ENCODE measurements at places on chromosomes 6 and 20.

DNA sequence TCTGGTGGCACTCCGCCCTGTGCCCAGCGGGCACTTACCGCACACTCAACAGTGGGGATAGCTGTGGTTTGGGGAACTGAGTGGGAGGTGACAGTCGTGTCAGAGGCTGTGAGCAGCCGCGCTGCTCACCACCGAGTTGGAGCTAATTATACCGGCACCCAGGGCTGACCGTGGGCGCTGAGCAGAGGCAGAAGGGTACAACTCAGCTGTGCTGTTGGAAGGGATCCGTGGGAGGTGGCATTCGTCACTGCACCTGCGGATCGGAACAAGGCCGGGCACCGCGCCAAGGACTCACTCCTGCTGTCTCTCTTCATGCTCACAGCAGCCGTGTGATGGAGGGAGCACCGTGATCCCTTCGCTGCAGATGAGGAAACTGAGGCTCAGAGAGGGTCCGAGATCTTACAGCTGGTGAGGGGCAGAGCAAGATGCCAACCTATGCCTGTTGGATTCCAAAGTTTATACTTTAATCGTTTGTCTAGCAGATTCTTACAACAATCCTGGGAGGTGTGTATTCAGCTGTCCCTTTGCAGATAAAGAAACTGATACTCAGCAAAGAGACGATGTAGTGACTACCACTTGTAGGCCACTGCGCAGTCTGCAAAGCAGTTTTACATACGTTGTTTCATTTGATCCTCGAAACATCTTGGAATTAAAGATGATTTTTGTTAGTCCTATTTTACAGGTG lies 713 bp upstream of the ELMO2 start:
- DNase-seq, result peak; percentile 36

DNA sequence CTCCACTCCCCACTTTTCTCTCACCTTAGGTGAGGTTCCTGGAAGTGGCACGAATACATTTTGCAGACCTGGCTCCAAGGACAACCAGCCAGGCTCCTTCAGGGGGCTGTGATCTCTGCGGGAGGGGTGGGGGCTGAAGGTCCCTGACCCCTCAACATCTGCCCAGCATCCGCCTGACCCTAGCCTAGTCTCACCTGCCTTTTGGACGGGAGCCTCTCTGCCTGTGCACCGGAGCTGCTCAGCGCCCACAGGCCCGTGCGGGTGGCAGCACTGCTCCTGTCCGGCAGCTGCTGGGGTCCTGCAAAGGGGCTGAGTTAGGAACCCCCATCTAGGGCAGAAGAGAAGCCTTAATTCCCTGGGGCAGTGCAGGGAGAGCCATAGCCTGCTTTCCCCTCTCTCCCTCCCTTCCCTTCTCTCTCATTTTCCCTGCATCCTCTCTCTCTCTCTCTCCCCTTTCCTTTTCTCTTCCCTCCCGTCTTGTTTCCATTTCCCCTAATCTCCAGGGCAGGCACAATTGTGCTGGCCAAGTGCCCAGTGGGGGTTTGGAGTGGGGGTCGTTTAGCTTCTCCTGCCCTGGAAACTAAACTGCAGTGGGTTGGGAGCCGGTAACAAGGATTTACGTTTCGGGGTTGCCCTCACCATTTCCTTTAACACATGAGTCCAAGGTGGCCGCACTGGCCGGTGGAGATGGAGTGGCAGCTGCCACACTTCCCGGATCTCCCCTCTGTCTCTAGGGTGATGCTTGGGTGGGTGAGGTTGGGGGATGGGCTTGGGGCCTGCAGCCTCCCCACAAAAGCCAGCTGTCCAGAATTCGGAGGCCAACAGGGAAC lies 54.1 kb downstream of the CTCFL start:
- DNase-seq, result no peak

GRCh38 chr20:22686097-22686496 lies 101.7 kb upstream of the FOXA2 start:
- DNase-seq, result no peak

DNA sequence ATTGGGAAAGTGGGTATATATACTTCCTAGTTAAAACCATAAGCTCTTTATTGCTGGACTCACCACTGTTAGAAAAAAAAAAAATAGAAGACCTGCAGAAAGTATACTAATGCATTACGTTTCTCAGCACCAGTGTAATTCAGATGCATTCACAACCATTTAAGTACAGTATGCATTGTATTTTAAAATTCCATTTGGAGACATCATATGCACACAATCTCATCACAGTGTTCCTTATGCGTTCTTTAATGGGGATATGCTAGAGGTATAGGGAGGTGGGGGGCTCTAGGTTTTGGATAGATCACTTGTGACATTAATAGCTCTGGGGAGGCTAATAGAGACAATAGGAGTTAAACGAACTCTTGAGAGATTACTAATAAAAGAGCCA lies 9.4 kb downstream of the TFAP2A start:
- no peak for DNase-seq

DNA sequence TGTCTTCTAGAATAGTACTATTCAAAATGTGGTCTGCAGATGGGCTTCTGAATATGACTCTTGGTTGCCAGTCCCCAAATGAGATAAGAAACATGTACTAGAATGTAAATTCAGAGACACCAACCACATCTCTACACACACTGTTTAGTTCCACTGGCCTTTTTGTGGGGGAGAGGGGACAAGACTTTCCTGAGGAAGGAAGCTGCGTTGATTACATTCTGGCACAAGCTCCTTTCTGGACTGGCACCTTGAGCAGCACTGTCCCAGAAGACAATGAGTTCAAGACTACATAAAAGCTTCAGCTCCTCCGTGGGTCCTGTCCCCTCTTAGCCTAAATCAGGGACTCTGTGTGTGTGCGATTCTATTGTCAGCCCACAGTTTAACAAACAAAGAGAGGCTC lies 6.9 kb upstream of the IYD start:
- no peak for DNase-seq

- peak; percentile 21 for DNase-seq
Measured at GRCh38 chr20:1299522-1299921, 29.4 kb downstream of the SDCBP2 start.

DNA sequence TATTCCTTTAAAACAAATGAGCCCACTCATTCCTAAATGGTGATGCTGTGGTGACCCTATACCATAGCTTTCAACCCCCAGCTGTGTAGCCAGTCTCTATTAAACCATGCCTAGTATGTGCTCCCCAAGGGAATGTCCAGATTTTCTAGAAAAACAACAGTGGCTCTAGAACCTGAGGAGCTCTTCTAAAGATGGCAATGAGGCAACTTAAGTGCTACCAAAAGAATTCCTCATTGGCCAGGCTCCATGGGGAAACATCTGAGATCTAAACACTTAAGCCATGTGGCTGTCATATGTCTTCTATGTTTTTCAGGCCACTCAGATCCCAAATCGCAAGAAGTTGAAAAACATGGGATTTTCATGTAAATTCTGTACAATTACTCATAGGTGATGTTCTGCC lies 191.0 kb downstream of the TPBG start:
- no peak for DNase-seq

DNA sequence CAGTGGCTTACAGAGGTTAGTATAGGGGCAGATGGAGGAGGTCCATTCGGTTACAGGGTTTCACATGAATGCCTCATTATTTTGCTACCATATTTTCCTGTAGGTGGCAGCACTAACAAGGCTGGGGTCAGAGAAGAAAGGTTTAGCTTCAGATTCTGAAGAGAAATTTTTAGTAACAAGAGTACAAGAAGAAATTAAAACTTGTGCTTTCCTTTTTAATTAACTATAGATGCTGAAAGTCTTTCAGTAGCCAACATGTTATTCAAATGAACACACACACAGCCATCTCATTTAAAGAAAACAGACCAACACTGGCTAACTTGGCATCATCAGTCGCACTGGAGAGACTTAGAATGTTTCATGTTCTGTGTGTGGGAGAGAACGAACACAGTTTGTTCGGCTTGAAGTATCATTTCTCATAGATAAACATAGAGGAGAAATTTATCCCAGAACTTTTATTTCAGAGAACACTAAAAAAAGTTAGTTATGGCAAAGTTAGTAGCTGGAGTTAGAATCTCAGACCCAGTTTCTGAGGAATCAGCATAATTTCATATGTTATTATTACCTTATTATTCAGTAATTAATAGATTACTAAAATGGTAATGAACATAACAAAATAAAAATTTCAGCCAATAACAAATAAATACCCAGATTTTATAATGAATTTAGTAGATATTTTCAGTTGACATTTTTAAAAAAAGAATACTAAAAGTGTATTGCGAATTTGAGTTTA lies 314.0 kb upstream of the RSPO3 start:
- peak; percentile 7 for DNase-seq

DNA sequence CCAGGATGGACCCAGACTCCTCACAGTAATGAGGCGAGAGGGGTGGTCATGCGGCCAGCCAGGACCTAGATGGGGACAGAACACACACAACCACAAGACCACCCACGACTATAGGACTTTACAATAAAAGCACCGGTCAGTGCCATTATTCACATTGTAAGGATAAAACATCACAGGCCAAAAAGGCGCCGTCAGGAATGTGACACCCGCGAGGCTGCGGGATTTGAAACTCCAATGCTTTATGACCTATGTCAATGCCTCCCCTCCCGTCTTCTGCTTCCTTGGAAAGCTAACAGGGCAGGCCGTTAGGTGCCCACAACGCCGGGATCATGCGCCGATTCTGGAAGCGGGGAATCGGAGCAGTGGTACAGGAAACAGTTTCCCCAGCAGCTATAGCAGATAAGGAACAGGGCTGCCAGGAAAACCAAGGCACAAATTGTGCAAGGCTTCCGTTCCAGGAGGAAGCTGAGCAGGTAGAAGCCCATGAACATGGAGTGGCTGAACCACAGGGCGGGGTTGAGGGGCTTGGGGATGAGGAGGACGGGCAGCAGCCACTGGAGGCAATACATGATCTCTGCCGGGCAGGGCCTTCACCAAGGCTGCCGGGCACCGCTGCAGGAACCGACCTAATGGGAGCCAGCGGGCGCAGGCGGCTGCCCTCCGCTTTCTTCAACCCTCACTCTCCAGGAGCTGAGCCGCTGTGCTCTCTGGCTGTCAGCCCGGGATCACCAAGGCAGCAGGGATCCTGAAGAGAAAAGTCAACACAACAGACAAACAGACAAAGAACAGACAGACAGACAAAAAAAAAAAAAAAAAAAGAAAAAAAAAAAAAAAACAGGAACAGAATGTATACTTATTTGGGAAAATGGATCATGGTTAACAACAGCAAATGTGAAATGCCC lies 2.2 kb upstream of the NNAT start:
- no peak for DNase-seq

DNA sequence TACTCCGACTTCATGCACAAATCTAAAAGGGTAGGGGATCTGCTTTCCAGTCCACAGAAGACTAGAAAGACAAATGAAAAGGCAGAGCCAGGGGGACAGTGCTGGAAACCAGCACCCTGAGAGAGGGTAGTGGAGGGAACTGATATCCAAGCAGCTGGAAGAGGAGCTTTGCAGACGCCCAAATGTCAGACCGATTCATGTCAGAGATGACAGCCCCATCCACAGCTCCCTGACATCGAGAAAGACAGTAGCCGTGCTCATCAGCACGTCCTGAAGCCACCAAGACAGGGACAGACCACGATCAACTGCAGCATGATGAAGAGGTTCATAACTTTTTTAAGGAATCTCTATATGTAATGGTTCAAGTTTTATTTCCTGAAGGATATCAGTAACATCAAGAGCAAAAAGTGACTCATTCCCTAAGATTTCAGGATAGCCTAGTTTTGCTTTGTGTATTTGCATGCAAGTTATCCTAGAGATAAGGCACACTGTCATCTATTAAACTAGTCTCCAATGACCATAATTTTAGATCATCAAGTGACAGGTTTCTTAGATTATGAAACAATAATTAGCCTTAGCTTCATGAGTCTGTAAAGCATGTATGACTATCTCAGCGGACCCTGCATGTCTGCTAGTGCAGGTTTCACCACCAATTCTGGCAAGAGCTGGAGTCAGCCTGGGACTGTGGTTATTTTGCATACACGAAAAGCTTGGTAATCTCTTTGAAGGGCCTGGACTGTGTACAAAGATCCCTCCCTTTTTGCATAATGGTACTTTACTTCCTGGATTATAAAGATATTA lies 43.0 kb downstream of the PRDM1 start:
- DNase-seq, result no peak

GRCh38 chr20:22723659-22724058 lies 139.3 kb upstream of the FOXA2 start:
- no peak for DNase-seq

- DNase-seq, result no peak
Measured at GRCh38 chr6:119444642-119445557, 95.3 kb upstream of the MAN1A1 start.

DNA sequence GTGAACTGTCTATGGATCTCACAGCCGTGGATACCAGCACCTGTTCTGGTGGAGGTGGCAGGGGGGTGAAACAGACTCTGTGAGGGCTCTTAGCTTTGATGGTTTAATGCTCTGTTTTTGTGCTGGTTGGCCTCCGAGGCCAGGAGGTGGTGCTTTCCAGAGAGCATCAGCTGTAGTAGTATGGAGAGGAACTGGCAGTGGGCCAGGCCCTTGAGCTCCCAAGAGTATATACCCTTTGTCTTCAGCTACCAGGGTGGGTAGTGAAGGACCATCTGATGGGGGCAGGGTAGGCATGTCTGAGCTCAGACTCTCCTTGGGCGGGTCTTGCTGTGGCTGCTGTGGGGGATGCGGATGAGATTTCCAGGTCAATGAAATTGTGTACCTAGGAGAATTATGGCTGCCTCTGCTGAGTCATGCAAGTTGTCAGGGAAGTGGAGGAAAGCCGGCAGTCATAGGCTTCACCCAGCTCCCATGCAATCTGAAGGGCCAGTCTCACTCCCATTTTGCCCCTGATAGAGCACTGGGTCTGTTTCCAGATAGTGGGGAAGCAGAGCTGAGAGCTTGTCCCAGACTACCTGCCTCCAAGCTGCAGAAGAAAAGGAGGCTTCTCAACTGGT lies 102.7 kb upstream of the AHI1 start:
- DNase-seq, result no peak

DNA sequence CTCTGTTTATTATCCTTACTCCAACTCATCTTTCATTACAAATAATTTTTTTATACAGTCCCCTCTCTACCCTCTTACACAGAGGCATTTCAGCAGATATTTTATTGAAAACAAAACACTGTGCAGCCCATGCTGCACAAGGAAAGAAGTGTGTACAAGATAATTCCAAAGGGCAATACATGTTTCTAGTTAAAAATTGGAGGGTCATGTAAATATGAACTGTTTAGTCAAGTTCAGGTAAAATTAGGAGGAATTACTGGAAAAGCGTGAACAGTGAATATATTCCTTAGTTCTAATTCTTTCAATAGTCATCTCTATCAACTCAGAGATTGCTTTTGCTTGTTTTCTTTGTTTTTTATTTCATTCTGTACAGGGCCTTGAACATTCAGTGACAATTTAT lies 27.9 kb upstream of the TSPYL1 start:
- DNase-seq, result no peak

- DNase-seq, result no peak
Measured at GRCh38 chr20:62410746-62411478, 3.8 kb upstream of the CABLES2 start.

GRCh38 chr6:153787341-153787606 lies 251.8 kb upstream of the OPRM1 start:
- no peak for DNase-seq

DNA sequence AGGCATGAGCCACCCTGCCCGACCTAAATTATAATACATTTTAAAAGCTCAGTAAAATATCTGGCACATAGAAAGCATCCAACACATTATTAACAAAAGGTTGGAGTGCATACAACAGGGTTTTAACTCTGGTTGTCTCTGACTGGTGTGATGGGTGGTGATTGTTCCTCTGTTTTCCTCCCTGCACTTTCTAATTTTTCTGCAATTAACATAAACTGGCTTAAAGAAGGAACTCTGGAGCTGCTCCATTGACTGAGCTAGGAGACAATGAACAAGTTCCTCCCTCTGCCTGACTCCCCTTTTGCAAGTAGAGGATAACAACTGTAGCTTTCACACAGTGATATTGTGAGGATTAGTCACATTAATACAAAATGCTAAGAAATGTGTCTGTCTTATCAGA lies 48.5 kb upstream of the SIRPG start:
- no peak for DNase-seq
